AG08395 (cell line): ENCODE measurements at places on chromosomes 5 and 9.

GRCh38 chr9:126456441-126457174 is 130.0 kb downstream of the MVB12B start:
- no peak for DNase-seq

GRCh38 chr9:129225490-129225778 is 47.4 kb upstream of the IER5L start:
- no peak for DNase-seq

GRCh38 chr9:137756045-137756744 is 121.4 kb upstream of the CACNA1B start:
- DNase-seq: no peak

GRCh38 chr5:121834021-121834420 is 17.7 kb upstream of the FTMT start:
- no peak for DNase-seq

DNA sequence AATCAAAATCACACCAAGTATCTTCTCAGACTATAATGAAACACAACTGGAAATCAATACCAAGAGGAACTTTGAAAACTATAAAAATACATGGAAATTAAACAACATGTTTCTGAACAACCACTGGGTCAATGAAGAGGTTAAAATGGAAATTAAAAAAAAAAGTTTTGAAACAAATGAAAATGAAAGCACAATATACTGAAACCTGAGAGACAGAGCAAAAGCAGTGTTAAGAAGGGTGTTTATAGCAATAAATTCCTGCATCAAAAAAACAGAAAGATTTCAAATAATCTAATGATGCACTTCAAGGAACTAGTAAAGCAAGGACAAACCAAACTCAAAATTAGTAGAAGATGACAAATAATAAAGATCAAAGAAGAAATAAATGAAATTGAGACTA is 92.0 kb downstream of the TMEM232 start:
- DNase-seq: no peak

DNA sequence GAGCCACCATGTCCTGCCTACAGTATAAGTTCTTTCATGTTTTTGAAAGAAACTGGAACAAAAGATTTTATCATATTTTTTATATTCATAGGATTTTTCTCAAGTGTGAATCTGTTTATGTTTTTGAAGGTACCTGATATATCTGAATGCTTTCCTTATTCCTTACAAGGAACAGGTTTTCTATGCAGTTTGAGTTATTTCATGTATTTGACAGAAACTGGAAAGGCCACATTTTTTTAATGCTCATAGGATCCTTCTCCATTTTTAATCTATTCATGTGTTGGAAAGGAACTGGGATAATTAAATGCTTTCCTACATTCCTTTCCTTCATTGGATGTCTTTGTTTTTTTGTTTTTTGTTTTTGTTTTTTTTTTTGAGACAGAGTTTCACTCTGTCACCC is 15.7 kb upstream of the FBXW2 start:
- no peak for DNase-seq

- peak; percentile 42 for DNase-seq
Observed at GRCh38 chr5:10860645-10861422, 99.8 kb upstream of the DAP start.

DNA sequence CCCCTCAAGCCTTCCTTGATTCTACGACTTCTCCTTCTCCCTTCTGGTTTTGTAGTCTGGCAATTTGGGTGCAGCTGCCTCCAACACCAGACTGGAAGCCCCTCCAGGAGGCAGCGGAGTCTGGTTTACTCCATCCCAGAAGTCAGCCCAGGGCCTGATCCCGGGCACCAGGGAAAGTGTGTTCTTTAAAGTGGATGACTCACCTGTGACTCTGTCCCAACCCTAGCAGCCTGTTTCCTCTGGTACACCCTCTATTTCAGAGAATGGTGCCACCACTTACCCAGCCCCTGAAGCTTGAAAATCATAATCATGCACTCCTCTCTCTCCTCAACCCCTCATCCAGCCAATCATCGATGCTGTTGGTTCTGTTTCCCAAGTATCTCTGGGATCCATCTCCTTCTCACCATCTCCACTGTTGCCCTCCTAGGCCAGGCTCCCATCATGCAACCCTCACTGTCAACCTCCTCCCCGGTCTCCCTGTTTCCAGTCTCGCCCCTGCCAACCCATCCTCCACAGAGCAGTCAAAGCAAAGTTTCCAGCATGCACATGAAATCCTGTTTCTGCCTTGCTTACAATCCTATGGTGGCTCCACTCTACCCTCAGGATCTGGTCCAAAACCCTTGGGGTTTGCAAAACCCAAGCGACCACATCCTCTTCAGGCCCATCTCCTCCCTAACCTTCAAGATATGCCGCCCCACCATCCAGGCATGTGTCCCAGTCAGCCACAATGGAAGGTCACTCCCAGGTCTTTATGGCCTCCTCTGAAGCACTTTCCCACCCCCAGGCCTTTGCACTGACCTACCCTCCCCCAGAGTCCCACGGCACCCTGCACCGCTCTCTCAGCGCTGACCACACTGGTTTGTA is 10.5 kb downstream of the LHX6 start:
- DNase-seq: no peak

DNA sequence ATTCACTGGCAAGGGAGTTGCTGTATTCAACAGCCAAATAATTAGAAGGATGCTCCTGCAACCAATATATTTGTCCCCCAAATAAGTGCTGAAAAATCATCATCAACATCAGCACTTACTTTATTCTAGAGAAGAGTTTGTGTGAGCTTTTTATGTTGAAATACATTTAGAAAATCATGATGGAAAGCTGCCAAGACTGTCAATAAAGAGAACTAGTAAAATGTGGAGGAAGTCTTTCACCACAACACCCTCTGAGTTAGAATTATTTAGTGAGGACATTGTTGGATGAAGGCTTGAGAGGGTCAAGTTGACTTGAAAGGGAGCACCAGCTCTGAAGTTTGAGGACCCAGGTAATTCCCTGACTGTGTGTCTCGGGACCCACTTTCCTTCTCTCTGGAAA is 100.2 kb upstream of the TBCA start:
- DNase-seq: no peak

GRCh38 chr5:141657937-141658545 is 6.8 kb upstream of the FCHSD1 start:
- peak; percentile 85 for DNase-seq

DNA sequence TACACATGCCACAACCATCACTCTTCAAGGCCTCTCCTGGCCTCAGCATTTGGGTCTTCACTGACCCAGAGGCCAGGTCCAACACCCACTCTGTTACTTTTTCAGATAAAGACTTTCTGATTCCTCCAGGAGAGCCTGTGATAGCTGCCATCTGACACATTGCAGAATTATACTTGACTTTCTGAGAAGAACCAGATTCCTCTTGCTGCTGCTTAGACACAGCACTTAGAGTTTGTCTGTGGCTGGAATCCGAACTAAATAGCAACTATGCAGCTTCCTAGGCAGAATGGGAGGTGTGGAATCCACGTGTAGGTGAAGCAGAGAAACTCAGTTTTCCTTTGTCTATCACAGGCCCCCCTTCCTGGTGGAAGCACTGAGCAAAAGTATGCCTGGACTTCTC is 344.7 kb upstream of the SLC30A5 start:
- DNase-seq: no peak

- DNase-seq: no peak
Observed at GRCh38 chr5:128706269-128706668, 168.2 kb upstream of the FBN2 start.

DNA sequence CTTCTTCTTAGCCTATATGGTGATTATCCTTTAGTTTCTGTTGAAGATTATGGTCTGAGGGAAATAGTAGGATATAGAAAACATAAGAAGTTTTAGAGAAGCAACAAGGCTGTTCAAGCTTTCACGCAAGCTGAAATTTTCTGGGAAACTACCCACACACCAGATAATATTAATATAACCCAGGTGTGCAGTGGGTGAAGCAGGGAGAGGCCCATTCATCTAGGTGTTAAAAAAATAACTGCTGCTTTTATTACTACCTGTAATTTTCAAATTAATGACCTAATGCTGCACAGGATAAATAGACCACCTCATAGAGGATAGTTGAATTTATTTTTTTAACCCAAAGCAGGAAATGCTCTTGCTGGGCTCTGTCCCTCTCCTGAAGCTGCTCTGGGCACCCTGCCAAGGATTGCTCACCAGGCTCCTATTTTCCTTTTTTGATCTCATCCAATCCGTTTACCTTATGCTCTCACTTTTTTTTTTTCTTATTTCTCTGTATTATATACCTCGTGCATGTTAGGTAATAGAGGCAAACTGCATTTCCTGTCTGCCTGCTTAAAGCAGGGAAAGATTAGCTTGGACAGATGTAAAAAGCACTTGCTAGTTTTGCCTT is 124.3 kb upstream of the SLC12A2 start:
- peak; percentile 68 for DNase-seq

GRCh38 chr9:5799314-5799713 is 33.6 kb downstream of the ERMP1 start:
- peak; percentile 50 for DNase-seq

- DNase-seq: no peak
Observed at GRCh38 chr9:135189497-135189896, 102.0 kb downstream of the OLFM1 start.

GRCh38 chr5:6365977-6366590 is 12.3 kb downstream of the MED10 start:
- DNase-seq: peak; percentile 18

DNA sequence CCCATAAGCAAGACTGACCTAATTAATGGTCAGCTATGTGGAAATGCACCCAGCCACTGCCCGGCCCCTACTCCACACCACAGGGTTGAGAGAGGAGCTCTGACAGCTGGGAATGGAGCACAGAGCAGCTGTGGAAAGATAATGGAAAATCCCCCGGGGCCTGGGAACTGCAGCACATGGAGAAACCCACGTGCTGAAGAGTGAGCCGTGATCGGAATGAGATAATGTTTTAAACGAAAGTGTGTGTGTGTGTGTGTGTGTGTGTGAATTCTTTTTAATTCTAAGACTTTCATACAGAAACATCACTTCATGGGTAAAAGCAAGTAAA is 13.1 kb upstream of the SLC12A7 start:
- no peak for DNase-seq
